ENCODE measurements at places on chromosomes 13 and 19. TPM values are rescaled to one million over a fixed set of nuclear protein-coding genes. Genes with fewer than 3 reads are reported as not detected.

Gene ZNF90
- not detected for total RNA-seq

Gene STK11
- 29.4 TPM for total RNA-seq

Gene ENOX1
- total RNA-seq: 3.1 TPM

Gene FXYD7
- 0.14 TPM for total RNA-seq

Gene KASH5
- not detected for total RNA-seq

Gene POU2F2
- 0.67 TPM for total RNA-seq

All from A549 treated with dexamethasone at 1 μM for 4 hours (cell line).